NCI-H1092 treated with DMSO at 0.1 percent for 48 hours (cell line): ENCODE measurements at places on chromosomes 4 and X.
A peak's percentile ranks its signal among the peaks of the same experiment; 100 is the strongest.

DNA sequence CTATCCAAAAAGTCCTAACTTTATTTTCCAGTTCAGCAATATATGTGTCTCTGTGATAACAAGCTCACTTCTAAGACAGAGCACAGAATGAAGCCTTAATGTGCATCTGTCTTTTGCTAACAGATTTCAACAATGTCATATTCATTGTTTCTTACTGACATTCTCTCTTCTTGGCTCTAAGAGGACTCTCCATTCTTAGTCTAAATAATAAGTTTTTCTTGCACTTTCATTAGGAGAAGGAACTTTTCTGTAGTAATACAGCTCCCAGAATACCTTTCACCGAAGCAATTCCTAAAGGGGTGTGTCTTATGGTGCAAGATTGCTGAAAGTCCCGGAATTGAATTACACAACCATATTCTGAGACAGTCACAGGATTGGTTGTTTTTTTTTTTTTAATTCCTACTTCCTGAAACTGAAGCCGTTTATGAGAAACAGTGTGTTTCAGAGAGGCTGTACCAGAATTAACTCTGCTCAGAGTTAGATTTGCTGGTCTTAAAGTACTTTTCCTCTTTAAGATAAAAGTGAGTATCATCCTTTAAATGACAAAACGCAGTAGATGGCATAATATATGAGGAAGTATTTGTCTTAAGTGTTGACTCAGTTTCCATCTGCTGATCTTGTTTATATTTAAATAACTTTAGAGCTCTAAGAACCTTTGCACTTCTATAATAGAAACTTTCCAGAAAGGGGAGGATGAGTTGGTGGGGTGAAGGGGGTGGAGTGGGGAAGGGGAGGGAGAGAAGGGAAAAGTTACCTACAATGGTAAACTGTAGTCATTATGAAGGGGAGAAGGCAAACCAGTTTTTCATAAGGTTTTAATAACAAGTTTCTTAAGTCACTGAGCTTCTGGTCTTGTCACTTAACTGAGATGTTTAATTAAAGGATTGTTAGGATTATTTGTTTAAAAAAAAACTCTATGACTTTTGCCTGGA is at the start of gene ALPK1:
ALPK1 (plus strand) TSS at position 421 of the 932 bp plus-strand sequence.
- DNase-seq: no peak

DNA sequence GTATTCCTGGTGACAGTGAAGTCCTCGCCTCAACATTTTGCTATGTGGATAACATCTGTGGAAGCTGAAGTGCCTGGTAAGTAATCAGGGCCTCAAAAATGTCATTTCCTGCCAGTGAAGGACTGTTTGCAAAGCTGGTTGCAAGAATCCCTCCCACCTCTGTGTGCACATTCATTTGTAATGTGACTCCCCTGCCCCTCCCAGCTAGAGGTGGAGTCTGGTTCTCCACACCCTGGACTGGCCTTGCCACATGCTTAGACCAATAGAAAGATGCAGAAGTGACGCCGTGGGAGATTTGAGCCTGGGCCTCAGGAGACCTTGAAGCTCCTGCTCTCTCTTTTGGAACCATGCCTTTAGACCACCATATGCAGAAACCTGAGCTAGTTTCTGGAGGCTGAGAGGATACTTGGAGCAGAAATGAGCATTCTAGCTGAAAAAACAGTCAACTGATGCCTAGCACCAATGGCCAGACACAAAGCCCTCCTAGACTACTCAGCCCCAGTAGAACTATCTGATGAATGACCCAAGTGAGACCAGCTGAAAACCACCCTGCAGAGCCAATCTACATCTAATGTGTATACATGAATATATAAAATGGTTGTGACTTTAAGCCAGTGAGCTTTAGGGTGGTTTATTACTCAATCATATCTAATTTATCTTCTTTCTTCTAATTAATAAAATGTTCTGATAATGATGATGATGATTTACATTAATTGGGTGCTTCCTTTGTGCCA is 47.8 kb upstream of the CRMP1 start:
- DNase-seq: peak; percentile 47

DNA sequence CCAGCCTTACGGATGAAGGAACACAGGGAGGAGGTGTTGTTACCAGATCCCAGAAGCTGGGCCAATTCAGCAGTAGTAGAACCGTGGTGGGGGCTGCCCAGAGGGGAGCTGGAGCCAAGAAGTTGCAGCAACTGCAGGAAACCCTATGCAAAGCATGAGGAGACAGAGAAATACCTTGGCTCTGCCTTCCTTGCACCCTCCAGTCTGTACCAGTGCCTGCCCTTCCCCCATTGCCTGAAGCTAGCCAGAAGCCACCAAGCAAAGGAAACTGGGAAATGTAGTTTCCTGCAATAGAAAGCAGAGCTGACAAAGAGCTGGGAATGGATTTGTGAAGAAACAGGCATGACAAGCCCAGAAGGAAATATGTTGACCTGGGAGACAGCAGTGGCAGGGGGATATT is 108.7 kb upstream of the FUNDC1 start:
- no peak for DNase-seq

DNA sequence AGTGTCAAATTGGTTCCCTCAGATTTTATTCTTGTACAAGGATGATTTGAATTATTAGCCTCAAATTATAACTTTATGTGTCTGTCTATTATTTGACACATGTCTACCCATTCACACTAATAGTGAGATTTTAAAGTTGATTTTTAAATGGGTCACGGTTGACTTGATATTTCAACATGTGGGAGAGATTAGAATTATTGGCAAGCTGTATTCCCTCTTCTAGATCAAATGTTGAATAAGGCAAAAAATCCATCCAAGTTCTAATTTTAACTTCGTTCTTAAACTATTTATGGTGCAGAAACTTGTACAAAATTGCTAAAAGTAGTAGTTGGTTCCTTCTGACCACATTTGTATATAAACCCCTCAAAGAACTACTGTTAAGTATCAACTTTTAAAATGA is 1498.0 kb downstream of the STIM2 start:
- DNase-seq: no peak

- DNase-seq: no peak
These were observed 147.7 kb downstream of the RBM46 start for GRCh38 chr4:154928640-154929257.

DNA sequence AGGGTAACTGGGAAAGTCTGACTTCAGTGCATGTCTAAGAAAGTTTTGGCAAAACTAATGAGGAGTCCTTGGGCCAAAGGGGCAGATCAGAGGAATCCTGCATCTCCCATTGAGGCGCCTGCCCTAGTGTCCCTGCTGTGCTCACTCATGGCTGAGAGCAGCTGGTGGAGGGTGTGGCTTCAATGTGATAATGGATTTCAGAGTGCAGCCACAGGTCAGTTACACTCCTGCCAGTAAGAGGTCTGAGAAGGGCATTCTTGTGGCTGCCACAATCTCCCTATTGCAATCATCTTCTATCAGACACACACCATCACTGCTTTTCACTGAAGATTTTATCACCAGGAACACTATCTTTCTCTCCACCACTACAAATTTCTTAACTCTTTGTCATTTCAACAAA is 457.1 kb downstream of the MID1IP1 start:
- peak; percentile 27 for DNase-seq

GRCh38 chr4:54218736-54219135 is 10.4 kb upstream of the PDGFRA start:
- no peak for DNase-seq

DNA sequence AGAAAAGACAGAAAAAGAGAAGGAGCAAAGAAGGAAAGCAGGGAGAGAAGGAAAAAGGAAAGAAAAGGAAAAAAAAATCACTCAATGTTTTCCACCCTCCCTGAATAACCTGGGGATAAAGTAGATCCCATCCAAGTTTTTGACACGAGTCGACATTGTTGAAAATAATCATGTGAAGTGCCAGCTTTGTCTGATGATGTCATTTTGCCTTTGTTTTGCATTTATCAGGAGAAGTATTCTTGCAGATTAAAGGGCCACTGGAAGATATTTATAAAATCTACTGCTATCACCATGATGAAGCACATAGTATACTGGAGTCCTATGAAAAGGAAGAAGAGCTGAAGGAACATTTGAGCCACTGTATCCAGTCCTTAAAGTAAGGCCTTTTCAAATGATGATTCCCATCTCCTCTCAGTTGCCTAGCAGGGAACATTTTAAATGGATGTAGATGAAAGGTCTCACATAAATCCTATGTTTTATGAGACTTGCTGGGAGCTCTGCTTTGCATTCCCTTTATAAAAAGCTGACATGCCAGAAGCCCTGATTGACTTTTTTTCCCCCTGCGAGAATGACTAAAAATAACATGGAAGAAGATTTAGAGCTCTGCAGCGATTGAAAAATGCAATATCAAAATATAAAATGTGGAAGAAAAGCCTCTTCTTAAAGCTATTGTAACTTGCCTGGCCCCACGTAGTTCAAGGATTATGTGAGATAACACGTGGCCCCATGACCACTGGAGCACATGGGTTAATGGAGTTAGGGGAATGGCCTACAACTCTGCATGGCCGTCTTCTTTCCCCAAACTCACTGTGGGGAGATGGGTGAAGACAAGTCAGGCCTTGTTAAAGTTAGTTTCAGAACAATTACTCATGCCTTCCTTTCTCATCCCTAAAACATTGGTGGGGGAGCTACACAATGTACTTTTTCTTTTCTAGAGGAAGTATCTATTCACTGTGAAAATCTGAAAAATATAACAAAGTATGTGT is 77.5 kb downstream of the INTS12 start:
- DNase-seq: no peak

DNA sequence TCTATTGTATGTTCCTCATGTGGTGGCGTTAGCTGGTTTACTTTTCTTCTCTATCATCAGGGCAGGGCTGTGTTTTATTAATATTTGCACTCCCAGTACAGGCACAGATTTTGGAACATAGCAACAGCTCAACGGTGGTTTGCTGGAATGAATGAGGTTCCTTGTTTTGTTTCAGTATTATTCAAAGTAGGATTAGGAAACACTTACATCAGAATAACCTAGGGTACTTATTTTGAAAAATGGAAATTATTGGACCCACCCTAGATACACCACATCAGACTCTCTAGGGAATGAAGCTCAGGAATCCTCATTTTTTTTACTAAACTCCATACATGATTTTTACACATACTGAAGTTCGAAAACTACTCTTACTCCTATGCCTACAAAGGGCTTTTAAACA is 108.8 kb upstream of the ENPEP start:
- no peak for DNase-seq

DNA sequence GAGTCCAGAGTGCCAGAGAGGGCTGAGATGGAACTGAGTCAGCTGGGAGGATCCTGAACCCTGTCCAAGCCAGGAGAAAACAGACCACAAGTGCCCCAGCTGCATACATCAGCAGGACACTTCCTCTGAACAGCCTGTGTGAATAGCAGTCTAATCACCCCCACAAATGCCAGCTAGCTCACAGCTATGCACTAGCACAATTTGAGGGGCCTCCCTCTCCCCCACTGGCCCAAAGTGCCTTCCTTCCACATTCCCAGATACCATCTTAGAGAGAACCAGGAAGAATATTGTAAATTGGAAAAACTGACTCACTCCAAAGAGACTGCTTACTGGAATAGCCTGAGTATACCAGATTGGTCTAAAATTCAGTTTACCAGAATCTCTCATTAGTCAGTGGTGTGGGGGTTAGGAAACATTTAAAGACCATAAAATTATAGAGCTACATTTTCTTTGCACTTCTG is 292.6 kb upstream of the KLF3 start:
- DNase-seq: no peak

DNA sequence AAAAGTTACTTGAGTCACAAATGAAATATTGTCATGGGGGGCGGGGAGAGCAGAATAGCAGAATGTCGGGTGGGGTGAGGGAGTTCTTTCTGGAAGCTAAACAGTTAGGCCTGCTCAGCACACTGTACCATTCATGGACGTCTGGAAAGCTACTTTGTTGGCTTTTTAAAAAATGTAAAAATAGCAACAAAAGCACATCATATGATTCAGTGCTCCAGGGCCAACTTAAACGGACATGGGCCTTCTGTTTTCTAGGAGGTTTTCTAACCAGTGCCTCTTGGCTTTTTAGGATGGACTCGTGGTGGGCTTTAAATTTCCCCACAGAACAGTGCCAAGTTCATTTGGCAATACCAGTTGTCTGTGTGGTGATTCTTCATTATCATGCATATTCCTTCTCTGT is 57.4 kb upstream of the CLCN4 start:
- no peak for DNase-seq
